BE2C (cell line): ENCODE measurements at places on chromosomes 5 and 9.
A peak's percentile ranks its signal among the peaks of the same experiment; 100 is the strongest.

DNA sequence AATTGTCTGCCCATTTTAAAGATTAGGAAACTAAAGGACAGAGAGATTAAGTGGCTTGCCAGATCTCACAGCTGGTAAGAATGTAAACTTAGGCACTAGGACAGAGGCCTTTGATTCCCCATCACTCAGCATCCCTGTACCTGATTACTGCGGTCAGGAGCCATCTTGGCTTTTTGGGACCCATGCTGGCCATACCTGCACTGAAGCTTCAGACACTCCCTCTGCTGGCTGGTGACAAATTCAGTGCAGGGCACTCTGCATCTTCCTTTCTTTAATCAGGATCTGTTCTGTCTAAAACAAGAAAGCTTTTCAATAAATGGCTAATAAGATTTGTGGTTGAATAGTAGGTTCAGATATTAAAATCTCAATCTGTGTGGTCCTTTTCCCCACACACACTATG is 215.5 kb upstream of the RORB start:
- no peak for DNase-seq

- peak; percentile 51 for DNase-seq
Measured at GRCh38 chr9:36862206-36863145, 171.6 kb downstream of the PAX5 start.

GRCh38 chr9:90825586-90825985 is 24.0 kb downstream of the SYK start:
- no peak for DNase-seq

DNA sequence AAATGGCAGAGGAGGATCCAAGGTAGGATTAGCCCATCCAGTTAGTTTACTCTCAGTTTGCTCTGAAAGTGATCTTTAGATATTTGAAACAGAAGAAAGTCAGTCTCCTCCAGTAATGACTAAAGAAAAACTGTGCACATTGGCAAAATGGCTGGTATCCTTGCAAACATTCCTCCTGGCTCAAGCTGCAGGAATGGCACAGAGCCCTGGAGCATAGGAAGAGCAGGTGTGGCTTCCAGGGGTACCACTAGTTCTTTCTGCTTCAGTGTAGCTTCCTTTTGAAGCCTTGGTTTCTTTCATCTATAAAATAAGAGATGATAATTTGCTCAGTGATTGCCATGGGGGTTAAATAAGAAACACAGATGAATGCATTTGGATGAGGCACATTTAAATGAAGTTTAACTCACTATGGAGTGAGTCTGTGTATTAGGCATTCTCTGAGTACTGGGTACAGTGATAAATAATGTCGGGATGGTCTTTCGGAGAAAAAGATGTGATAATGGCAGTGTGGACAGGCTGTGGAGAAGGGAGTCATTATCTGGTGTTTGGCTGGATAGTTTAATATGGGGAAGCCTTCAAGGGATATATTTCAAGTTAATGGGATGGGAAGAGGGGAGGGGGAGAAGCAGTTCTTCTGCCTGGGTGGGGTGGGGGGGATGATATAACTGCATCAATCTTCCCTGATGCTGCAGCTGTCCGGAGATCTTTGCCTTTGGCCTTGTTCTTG is 217.3 kb upstream of the KLF4 start:
- no peak for DNase-seq

DNA sequence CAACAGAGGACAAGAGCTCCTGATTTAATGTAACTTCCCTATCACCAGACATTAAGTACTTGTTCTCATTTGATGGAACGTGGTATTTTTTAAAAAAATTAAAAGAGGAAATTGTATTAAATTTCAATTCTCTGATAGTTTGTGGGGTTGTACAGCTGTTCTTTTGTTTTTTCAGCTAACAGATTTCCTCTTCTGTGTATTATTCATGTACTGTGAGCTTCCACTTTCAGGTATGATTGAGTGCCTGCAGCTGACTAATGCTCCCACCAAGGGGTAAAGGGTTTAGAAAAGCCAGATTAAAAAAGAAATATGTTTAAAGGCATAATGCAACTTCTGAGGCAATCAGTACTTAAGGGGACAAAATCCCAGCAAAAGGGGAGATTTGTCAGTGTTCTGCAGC is 117.7 kb upstream of the ACTBL2 start:
- no peak for DNase-seq

GRCh38 chr9:73081979-73082657 is 69.5 kb upstream of the ANXA1 start:
- DNase-seq = no peak

- peak; percentile 46 for DNase-seq
Measured at GRCh38 chr9:129885018-129885669, 49.9 kb downstream of the USP20 start.

DNA sequence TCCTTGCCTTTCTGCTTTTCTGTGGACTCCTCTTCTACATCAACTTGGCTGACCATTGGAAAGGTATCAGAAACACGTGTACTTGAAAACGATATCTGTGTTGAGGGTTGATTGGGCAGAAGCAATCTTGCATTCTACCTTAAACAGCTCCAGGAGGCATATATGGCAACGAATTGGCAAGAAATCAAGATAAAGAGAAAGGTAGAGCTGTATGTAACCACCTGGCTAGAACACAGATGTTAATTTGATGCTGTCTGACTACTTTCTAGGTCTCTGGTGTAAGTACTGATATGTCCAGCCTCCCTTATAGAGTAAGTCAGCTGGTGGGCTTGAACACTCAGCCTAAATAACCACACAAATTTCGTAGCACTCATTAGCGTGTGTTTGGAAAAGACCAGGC is 1.3 kb downstream of the MAN1B1 start:
- DNase-seq = no peak
